ENCODE measurements at places on chromosomes 11 and 22.

DNA sequence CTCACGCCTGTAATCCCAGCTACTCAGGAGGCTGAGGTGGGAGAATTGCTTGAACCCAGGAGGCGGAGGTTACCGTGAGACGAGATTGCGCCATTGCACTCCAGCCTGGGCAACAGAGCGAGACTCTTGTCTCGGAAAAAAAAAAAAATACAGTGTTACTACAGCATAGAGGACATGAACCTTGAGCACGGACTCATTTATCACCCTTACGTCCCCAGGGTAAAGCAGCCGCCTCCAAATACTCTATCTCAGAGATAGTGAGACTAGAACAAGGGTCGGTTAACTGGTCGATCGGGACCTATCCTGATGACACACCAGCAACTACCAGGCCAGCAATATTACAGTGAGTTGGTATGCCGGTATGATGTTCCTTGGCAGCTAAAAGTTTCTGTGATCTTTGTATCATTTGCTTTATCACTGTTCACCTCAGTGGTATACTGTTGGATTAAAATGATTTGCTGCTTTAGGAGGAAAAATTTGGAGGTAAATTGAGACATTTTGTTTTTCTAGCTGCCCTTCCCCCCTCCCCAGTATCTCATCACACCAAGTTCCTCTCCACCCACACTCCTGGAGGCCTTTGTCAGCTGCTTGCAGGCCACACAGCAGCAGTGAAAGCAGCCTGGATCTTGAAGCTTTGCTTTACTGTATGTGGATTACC lies 7.0 kb upstream of the SIDT2 start:
- DNase-seq = no peak

DNA sequence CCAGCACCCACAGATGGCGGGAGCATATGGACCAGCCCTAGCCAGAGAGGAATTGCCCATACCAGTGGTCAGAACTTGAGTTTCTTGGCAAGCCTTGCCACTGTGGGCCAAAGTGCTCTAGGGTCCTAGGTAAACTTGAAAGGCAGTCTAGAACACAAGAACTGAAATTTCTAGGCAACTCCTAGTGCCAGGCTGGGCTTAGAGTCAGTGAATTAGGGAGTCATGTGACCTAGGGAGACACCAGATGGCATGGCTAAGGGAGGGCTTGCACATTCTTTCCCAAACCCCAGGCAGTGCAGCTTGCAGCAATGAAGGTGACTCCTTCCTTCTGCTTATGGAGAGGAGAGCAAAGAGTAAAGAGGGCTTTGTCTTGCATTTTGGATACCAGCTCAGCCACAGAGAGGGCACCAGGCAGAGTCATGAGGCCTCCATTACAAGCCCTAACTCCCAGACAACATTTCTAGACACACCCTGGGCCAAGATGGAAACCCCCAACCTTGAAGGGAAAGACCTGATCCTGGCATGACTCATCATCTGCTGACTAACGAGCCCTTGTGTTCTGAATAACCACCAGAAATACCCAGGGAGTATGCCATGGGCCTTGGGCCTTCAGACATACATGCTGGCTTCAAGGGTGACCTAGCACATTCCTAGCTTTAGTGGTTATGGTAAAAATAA lies 19.2 kb upstream of the OR56A3 start:
- DNase-seq = no peak

DNA sequence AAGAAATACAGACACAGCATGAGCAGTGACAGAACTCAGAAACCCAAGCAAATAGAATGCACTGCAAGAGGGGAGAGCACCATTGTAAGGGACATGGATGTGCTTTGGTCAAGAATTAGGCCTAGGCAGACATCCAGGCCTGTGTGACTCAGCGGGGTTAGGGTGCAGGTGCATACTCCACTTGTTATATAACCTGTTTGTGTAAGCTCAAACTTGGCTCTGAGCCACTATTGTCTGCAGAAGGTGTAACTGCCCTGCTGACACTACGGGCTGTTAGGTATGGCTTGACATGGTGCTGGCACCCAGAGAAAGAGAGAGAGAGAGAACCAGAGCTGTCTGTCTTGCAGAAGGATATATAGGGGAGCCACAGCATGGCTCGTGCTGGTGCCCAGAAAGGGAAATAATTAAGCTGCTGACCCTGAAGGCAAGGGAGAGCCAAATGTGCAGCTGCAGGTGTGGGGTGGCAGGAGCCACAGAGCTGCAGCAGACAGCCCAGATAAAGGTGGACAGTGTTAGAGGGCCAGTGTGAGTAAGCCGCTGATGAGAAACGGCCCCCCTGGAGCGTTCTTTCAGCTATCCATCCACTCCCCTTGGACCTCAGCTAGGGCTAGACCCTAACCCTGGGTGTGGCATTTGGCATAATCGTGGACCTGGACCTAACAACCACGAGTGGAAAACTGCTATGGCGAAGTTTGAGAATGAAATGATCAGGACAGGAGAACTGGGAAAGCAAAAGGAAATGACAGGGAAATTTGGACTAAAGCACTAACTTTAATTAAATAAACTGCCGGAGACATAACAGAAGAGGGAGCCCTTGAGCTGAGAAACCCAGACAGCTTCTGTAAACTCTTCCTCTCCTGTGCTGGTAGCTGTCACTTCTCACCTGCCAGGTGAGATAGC lies 253.0 kb upstream of the CCDC179 start:
- no peak for DNase-seq

DNA sequence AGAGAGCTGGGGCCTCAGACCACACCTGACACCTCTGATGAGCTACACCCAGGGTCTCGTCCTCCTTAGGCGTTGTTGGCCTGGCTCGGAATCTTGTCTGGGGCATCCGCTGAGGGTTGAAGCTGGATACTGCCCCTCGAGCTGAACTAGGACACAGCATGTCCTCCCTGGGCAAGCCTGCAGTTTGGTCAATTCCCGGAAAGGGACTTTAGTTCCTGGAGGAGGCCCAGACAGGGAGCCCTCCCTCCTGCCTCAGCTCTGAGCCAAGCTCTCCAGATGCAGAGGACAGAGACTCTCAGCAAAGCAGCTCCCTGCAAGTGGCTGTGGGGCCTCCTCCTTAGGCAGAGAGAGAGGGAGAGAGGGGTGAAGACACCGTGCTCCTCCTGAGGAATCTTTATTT lies 4.9 kb downstream of the APOL3 start:
- DNase-seq = no peak

DNA sequence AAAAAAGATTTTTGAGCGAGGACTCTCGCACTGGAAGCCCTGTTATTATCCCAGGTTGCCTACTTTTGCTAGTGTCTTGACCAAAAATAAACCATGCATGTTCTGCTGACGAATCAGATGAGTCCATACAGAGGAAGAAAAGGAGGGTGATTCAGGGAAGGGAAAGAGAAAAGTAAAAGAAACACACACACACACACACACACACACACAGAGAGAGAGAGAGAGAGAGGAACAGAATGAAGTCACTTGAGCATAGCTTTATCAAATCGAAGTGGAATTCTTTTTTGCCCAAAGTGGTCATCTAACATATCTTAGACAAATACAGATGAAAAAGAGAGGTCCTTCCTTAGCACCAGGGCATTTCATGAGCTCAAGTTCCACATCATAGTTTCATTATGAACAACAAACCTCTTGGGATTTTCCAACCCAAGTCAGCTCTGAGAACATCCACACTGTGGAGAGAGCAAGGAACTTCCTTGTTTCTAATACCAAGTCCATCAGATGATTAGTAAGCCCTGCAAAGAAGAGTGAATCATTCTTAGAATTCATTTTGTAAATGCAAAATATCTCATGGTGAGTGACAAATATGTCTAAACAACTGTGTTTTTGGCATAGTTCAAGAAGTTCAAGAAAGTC lies 7.7 kb upstream of the MMP12 start:
- no peak for DNase-seq

- no peak for DNase-seq
Measured at GRCh38 chr22:19974268-19974861, 32.7 kb upstream of the TXNRD2 start.

- DNase-seq = no peak
Measured at GRCh38 chr22:25142102-25142501, 57.6 kb upstream of the CRYBB3 start.

GRCh38 chr11:117443266-117444186 lies 115.9 kb downstream of the CEP164 start:
- no peak for DNase-seq

DNA sequence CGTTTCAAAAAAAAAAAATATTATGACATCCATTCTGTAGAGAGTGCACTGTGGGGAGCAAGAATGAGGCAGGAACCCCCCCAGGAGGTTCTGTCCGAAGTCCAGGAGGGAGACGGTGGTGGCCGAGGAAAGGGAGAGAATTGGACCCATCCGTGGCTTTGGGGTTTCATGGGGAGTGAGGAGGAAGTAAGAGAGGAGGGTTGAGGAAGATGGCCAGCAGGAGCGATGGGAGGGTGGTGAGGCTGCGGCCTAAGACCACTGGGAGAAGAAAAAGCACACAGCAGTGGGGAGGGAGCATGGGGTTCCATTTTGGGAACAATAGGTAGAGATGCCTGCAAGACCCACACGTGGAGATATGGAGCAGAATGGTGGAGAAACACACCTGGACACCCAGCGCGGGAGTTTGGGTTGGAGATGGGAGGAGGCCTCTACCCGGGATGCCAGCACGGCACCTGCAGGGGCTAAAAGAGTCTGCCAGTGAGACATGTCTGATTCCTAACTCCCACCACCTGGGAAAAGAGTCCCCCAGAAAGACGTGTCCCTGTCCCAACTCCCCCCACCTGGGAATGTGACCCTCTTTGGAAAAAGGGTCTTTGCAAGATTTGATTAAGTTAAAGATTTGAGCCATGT lies 72.5 kb upstream of the SHANK2 start:
- DNase-seq = no peak

DNA sequence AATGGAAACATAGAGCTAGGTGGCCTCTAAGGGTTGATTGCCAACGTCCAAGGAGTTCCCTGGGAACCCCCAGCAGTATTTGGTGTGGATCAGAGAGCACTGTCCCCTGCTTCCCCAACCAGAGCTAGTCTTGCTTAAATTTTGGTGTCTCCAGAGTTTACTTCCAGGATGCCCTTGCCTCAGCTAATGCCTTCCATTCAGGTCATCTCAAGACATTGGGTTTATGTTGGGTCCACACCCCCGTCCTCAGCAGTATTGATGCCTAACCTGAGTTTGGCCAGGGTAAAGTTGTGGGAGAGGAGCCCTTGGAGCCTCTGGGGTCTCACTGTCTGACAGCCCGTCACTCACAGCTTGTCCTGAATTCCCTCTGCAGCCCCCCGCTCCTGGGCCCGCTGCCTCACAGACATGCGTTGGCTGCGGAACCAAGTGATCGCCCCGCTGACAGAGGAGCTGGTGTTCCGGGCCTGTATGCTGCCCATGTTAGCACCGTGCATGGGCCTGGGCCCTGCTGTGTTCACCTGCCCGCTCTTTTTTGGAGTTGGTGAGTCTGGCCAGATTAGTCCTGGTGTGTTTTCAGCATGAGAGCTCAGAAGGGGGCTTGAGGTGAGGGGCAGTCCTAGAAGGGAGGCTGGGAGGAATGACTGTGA lies 1.4 kb downstream of the RCE1 start:
- no peak for DNase-seq

- no peak for DNase-seq
Measured at GRCh38 chr11:1297576-1298473, 11.6 kb downstream of the TOLLIP start.

GRCh38 chr22:24162436-24162835 lies 18.9 kb upstream of the SUSD2 start:
- no peak for DNase-seq

- no peak for DNase-seq
Measured at GRCh38 chr22:20979243-20979809, 2.8 kb upstream of the LZTR1 start.

DNA sequence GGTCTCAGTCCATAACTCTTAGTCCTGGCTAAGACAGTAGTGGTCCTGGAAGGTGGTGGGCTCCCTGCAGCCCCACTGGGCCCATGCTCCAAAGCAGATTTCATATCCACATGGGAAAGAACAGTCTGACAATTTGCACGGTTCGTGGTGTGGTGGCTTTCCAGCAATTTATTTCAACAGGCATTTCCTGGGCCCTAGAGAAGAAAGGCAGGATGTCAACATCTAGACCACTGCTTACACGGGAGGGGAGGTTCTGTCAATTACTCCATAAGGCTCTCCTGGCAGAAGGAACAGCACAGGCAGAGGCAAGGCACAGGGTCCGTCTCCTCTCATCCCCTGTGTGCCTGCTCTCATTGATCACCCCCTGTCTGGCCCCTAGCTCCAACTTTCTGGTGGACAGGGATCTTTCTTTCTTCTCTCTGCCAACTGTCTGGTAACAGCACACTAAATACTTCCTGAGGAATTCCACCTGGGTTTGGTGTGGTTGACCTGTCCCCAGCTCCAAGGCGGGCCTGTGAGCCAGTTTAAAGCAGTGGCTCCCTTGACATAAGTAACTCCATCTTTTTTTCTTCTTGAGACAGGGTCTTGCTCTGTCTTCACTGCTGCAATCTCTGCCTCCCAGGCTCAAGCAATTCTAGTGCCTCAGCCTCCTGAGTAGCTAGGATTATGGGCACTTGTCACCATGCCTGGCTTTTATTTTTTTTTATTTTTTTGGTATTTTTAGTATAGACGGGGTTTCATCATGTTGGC lies 5.1 kb upstream of the A4GALT start:
- no peak for DNase-seq

GRCh38 chr22:33922349-33922681 lies 2.0 kb upstream of the LARGE1 start:
- DNase-seq = no peak

- no peak for DNase-seq
Measured at GRCh38 chr11:126695293-126695692, 305.3 kb downstream of the KIRREL3 start.

DNA sequence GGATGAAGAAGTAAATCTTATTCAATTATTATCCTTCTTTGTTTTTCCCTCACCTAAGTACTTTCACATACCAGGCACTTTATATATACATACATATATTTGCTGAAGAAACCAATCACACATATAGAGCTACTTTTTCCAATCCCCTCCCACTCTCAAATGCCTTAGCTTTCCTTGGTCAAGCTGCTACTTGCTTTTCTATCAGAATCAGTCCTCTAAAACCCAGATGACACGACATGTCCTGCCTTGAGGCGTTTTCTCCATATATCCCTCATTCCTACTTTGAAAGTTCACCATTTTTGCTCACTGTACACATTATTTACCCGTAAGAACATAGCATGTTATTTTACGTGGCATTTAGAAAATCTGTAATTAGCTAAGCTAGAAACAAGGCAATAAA lies 5.4 kb downstream of the RAB38 start:
- DNase-seq = no peak

DNA sequence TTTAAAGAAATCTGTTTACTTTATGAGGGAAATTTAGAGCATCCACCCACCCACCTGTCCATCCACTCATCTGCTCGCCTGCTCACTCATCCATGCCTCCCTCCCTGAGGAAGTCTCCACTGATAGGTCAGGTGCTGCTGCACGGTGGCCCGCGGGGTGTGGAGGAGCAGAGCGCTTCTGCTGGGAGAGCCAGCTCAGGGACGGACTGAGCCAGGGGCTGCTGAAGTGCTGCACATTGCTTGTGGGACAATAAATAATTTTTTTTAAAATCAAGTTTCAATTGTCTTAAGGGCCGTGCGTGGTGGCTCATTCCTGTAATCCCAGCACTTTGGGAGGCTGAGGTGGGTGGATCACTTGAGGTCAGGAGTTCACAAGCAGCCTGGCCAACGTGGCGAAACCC lies 148.9 kb downstream of the TBC1D22A start:
- no peak for DNase-seq

Measured in stimulated activated CD8-positive, alpha-beta memory T cell treated with anti-CD3 and anti-CD28 coated beads, Interleukin-4, amount 100 ng/mL, for 1 hour (primary cell).